HEK293T (cell line): ENCODE measurements at places on chromosomes 11 and 22.

- no peak for DNase-seq
Measured at GRCh38 chr11:92267278-92267677, 42.7 kb downstream of the FAT3 start.

- DNase-seq: peak; percentile 43
Measured at GRCh38 chr11:72373163-72373562, 61.2 kb downstream of the CLPB start.

DNA sequence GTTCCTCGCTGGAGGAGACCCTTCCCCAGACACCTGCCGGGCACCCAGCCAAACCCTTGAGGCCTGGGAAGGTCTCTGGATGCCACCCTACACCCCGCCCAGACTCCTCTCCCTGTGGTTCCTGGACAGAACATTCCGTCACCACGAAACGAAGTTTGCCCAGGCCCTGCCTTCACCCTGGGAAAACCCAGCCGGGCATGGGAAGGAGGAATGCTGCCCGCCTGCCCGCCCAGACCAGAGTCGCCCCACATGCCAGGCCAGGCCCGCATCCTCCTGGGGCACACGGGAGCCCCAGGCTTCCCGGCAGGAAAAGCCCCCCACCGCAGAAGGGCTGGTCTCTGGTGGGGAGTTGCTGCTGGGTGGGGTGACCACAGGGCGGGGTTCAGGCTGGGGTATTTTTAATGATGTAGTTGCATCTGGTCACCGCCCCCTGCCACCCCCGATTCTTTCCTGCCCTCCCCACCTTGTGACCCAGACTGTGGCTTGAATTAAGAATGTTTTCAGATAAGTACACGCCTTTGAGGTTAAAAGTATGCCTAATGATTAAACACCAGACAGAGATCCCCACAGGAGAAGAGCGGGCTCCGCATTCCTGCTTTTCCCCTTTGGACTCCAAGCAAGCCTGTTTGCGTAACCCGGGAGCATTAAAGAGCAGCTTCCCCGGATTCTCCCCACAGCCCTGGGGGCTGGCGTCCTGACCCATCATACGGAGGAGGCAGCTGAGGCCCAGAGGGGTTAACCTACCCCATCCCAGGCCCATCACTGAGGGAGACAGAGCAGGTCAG lies 44.6 kb upstream of the PPARA start:
- no peak for DNase-seq

GRCh38 chr22:25021409-25021808 lies 68.9 kb downstream of the KIAA1671 start:
- DNase-seq: no peak

- no peak for DNase-seq
Measured at GRCh38 chr22:23806837-23807236, 20.1 kb downstream of the SMARCB1 start.

GRCh38 chr22:38460426-38460840 lies 5.4 kb upstream of the KCNJ4 start:
- no peak for DNase-seq

DNA sequence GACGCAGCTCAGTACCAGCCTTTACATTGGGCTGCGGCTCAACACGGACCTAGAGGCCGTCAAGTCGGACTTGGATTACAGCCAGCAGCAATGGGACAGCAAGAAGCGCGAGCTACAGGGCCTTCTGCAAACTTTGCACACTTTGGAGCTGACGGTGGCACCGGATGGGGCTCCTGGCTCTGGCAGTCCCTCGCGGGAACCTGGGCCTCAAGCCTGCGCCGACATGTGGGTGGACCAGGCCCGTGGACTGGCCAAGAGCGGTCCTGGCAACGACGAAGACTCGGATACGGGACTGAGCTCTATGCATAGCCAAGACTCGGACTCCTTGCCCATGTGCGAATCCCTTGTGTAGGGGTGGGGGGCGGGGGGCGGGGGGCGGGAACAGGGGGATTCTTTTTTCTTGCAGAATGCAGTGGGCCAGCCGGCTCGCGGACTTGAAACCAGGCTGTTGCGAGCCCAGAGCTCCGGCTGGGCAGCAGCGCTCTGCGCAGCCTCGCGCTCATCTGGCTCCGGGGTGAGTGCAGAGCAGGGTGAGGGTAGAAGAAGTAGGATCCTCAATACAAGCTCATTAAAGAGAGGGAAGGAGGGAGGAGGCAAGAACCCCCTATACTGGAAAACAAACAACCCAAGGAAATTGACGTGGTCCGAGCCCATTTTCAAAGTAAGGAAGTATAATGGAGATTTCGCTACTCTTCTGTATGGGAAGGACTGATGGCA lies 1.8 kb downstream of the RASSF10 start:
- DNase-seq: no peak

- DNase-seq: no peak
Measured at GRCh38 chr22:32644252-32645100, 157.0 kb upstream of the TIMP3 start.

DNA sequence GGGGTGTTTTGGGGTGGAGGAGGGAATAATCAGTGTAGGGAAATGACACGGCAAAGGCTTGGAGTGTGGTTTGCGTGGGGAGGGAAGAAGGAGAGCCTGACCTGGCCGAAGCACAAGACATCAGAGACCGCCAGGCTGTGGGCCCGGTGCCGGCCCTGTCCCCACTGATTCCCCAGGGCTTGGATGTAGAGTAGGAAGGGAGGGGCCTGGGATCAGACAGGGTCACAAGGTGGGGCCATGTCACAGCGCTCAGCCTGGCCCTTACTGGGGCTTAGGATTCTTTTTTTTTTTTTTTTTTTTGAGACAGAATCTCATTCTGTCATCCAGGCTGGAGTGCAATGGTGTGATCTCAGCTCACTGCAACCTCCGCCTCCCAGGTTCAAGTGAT lies 9.8 kb downstream of the PICK1 start:
- DNase-seq: no peak

GRCh38 chr11:34620820-34621792 lies at the start of gene EHF:
TSS of gene EHF (plus strand) at chr11:34621093. CDS start at chr11:34642631, 21,538 bp downstream.
- no peak for DNase-seq

GRCh38 chr11:15471895-15472799 lies 357.4 kb downstream of the INSC start:
- no peak for DNase-seq

GRCh38 chr22:44383652-44384562 lies 71.2 kb upstream of the SHISAL1 start:
- no peak for DNase-seq

DNA sequence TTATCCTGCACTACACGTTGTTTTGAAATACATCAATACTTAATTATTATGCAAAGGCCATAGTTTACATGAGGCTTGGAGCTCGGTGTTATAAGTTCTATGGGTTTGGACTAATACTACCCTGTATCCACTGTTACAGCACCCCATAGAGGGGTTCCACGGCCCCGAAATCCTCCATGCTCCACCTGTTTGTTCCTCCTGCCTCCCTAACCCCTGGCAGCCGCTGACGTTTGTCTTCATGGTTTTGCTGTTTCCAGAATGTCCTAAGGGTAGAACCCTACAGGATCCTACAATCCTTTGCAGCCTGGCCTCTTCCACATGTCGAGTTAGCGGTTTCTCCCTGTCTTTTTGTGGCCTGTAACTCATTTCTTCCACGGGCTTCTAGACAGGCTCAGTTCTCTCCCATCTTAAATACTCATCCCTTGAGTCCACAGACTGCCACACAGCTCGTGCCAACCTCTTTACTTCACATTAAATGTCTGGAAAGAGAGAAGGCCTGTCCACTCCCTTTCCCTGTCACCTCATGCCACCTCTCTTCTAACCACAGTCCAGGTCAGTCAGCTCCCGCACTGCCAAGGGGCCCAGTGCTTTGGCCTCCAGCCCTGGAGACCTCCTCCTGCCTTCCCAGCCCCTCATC lies 42.4 kb upstream of the TH start:
- DNase-seq: no peak

DNA sequence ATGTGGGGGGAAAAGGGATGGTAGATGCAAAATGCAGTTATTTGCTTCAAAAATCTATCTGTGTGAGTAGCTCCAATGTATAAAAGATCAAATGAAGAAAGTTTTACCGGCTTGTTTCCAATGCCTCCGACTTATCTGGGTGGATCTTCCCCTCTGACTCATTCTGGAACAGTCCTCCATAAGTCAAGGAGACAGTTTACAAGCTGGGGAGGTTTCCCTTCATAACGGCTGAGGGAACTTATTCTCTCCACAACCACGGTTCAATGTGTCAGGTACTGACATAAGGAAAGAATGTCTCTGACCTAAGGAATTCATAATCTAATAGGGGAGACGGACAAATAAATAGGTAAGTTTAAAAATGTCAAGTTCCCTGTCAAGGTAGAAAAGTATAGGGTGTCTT lies 49.7 kb upstream of the BIRC3 start:
- DNase-seq: no peak

GRCh38 chr22:43811777-43812148 lies 342 bp downstream of the EFCAB6 start:
- DNase-seq: no peak

DNA sequence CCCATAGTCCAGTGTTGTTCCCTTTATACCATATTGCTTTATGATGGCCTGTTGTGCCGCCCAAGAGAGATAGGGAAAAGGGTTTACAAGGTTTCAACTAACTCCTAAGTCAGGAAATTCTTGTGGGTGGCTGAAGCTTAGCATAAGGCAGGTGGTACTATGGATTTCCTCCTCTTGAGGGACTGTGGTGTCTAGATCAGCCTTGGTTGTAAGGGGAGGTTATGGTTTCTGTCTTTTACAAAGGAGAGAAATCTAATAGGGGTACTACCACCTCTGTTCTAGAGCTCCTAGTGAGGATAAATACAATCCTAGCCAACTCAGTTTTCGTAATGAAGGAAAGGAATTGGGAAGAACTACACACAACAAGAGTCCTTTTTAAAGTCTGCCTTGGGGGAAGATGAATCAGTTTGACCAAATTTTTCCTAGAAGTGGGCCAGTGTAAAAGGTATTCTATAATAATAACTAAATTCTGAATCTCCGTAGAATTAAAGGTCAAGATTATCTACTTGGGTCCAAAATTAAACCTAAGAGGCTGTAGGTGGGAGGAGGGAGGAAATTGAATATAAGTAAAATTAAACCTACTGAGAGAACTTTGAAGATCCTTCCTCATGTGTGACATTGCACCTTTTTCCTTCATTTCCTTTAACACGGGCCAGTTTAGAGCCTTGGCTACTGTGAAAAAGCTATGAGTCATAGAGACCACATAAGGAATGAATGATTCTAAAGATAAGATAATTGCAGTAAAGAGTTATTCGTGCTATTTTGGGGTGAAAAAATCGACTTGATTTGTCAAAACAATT lies 17.2 kb downstream of the DLAT start:
- no peak for DNase-seq

GRCh38 chr11:2375341-2375853 lies 1.7 kb upstream of the CD81 start:
- no peak for DNase-seq

DNA sequence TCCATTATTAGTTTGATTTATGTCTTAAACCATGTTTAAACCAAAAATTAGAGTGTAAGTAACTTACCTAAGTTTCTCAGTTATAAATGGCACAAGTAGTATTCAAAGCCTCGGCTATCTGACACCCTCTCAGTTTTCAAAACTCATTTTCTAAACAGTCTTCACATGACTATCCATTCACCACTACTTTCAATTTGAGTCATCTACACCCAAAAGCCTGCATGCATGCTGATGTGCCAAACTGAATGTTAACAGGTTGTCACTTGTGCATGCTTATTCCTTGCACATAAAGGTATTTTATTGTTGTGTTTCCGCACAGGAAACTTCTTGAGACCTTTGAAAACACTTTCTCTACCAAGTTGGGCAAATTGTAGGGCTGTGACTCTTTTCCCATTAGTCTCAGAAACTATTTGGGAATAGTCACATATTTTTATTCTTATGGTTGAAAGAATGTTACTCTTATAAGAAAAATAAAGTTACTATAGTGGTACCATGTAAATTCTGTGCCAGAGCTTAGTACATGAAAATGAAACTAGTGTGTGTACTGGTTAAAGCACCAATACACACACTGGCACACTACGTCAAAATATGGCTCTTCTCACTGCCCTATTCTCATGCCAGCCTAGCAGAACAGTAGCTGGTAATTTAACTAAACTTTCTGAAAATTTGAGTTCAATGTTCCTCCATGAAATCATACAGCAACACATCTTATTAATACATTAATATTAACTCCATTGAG lies 2.2 kb upstream of the OR51E2 start:
- DNase-seq: no peak

DNA sequence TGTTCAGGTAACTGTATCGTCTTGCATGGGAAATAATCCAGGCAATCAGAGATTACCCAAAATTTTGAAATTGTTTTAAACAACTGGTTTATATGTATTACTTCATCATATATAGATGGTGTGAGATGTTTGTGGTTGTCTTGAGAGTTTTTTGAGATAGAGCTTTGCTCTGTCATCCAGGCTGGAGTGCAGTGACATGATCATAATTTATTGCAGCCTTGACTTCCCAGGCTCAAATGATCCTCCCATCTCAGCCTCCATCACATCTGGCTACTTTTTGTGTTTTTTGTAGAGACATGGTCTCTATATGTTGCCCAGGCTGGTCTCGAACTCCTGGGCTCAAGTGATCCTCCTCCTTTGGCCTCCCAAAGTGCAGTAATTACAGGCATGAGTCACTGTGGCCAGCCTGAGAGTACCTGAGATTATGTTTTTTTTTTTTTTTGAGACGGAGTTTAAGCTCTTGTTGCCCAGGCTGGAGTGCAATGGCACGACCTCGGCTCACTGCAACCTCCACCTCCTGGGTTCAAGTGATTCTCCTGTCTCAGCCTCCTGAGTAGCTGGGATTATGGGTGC lies 11.5 kb downstream of the CTNND1 start:
- DNase-seq: no peak

GRCh38 chr11:78085972-78086371 lies 6.3 kb upstream of the NDUFC2 start:
- no peak for DNase-seq

DNA sequence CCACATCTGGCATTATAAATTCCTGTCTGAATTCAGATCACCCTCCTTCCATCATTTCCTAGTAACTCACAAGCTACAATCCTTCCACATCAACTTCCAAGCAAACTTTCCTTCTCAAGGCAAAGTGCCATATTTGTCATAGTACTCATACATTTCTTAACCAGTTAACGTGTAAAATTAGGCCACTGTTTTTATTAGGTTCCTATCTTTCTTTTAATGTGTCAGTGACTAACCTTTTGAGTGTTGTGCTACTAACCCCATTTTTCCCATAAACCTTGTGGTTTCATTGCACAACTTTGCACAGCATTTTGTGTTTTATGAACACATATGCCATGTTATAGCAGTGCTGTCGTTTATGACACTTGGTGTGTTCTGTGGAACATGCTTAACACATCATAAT lies 90.1 kb downstream of the KIF18A start:
- no peak for DNase-seq

- DNase-seq: peak; percentile 73
Measured at GRCh38 chr22:46054091-46055073, 77.4 kb upstream of the WNT7B start.

- no peak for DNase-seq
Measured at GRCh38 chr11:93689240-93689639, 27.8 kb downstream of the CEP295 start.

DNA sequence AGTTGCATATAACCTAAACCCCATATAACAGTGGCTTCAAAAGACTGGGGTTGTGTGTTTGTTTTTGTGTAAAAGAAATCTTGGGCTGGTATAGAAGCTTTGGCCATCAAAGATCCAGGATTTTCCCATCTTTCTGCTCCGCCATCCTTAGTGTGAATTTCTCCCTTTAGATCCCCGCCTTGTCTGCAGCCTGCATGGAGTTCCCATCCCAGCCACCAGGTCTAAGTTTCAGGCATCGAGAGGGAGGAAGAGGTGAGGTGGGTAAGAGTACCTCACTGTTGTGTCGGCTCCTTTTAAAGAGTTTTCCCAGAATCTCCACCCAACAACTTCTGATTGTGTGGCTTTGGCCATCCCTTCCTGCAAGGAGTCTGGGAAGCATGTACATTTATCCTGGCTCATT lies 195.5 kb upstream of the SORL1-AS1 start:
- DNase-seq: peak; percentile 19
